ENCODE measurements at places on chromosomes 2 and 18.

DNA sequence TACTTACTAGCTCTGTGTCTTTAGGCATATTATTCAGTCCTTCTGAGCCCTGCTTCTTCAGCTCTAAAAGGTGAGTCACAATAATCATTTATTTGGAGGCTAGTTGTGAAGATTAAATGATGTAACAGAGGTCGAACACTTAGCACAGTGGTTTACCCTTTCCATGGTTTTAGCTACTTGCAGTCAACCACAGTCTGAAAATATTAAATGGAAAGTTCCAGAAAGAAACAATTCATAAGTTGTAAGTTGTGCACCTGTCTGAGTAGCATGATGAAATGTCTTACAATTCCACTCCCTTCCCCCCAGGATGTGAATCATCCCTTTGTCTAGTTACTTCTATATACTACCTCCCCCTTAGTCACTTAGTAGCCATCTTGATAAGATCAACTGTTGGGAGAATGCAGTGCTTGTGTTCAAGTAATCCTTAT is 217.6 kb upstream of the THUMPD2 start:
- DNase-seq, result no peak

GRCh38 chr18:13235421-13235831 is 16.9 kb downstream of the LDLRAD4 start:
- DNase-seq, result no peak

GRCh38 chr2:63003351-63003750 is 47.3 kb upstream of the OTX1 start:
- DNase-seq, result no peak

GRCh38 chr2:25362434-25363145 is 20.9 kb upstream of the DNMT3A start:
- DNase-seq, result no peak

DNA sequence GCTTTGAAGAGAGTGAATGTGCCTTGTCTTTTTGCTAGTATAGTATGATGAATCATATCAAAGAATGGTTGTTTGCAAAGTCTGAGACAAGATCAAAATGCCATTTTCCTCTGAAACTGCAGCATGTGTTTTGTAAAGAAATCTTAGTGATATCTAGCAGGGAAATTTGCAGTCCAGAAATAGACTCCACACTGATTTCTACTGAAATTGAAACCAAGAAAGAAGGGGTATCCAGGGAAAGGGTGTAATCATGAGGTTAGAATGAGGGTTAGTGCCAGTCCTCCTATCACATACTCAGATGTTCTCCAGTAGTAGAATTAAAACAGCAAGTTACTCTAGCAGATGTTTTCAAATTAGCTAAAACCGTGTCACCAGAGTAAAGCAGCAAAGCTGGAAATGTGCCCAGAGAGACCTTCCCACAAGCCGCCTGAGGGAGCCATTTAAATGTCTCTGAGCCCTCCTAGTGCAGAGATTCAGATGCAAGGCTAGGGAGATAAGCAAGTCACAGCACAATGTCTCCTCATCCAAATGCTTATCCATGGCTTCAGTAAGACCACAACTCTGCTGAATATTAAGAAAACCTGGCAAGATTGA is 4.9 kb downstream of the DLGAP1 start:
- DNase-seq, result no peak

DNA sequence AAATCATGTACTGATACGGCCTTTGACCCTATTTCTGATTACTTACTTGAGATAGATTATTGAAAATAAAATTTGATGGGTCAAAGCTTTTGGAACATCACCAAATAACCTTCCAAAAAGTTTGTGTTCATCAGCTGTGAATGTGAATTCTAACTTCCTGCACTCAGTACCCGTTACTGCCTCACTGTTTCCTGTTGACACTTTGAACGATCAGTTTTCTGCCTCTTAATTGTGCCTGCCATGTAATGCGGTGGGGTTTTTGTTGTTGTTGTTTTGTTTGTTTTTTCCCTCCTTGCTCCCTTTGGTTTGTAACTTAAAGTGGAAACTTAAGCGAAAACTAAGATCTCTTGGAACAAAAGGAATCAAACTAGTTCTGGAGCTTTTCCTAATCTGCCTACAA is 18.9 kb downstream of the ATG16L1 start:
- DNase-seq, result no peak

- DNase-seq, result no peak
Observed at GRCh38 chr2:172599947-172600346, 44.1 kb downstream of the PDK1 start.

- no peak for DNase-seq
Observed at GRCh38 chr2:227411990-227412350, 24.2 kb upstream of the SCYGR1 start.

DNA sequence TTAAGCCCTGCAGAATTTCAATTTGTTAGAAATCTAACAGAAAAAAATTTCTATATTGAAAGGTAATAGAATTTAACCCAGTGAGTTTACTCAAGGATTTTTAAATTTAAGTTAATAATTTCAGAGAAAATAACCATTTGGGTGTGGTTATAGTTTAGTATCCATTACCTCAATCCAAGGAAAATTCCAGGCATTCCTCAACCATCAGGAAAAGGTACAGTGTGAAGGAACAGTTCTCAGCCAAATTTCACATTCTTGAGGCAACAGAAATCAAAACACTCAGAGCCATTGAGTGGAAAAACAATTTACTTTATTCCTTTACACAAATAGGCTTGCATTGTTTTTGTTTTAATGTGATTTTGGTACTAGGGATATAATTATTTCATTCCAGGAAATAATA is 45.6 kb downstream of the ONECUT2 start:
- no peak for DNase-seq

DNA sequence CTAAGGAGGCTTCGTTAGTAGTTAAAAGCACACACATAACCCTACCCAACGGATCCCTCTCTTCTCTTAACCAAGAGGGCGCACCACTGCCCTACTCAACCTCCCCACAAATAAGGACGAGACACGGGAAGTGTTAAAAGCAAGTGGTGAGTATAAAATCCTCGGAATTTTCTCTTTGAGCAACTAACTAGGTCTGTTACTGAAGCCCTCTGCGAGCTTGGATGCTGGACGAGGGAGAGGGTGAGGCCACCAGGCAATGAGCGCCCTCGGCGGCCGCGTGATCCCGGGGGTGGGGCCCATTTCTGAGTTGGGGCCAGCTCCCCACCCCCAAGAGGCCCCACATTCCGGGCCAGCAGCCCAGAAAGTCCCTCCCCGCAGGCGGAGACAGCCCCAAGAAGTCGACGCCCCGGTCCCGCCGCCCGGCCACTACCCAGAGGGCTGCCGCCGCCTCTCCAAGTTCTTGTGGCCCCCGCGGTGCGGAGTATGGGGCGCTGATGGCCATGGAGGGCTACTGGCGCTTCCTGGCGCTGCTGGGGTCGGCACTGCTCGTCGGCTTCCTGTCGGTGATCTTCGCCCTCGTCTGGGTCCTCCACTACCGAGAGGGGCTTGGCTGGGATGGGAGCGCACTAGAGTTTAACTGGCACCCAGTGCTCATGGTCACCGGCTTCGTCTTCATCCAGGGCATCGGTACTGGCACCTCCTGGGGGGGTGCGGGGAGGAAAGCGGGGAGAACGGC is at the start of gene CYBRD1:
TSS of gene CYBRD1 (plus strand) at position 423 of the 736 bp plus-strand sequence. CDS start at position 495, 72 bp downstream.
- DNase-seq, result no peak

DNA sequence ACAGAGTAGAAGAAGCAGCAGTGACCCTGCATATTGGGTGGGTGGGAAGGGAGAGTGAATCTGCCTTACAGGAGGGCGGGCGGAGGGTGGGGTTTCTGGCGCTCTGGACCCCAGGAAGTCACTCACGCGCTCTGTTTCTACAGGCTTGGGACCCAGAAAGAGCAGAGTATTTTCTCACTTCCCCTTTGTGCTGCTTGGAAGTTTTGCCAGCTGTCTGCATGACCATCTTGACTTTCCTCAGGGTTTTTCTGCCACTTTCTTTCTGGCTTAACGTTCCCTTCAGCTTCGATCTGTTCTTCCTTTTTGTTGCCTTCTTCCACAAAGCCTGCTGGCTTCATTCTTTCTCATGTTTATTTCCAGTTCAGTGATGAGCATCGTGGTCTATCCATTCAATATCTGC is 383.1 kb downstream of the GALR1 start:
- DNase-seq, result no peak

- DNase-seq, result no peak
Observed at GRCh38 chr2:77839102-77839501, 316.9 kb upstream of the LRRTM4 start.

- no peak for DNase-seq
Observed at GRCh38 chr18:9404565-9405060, 70.0 kb downstream of the TWSG1 start.

GRCh38 chr2:3312576-3313345 is 64.9 kb downstream of the EIPR1 start:
- no peak for DNase-seq

- peak; percentile 11 for DNase-seq
Observed at GRCh38 chr2:173571021-173571821, 216.5 kb downstream of the CDCA7 start.

- no peak for DNase-seq
Observed at GRCh38 chr2:186485576-186485870, 537 bp upstream of the ZC3H15 start.

- no peak for DNase-seq
Observed at GRCh38 chr2:129712676-129712985, 266.8 kb upstream of the RAB6C start.

DNA sequence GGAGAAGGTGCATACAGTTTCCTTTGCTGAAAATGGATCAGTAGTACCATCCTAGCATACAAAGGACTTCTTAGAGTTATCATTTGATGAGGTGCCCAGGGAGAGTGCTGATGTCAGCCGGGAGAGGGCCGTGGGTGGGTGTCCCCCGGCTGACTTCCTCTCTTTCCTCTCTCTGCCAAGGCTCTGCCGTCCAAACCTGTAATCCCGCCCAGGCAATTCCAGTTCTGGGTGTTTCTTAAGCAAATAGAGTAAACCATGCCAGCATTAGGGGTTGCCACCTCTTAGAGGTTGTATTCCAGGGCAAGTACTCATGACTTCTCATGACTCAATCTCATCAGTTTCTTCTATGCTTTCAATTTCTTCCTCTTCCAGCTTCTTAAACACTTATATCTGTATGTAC is 117.2 kb downstream of the GATA6 start:
- no peak for DNase-seq

- no peak for DNase-seq
Observed at GRCh38 chr2:102014041-102014345, 22.2 kb downstream of the IL1R2 start.

- DNase-seq, result no peak
Observed at GRCh38 chr2:159151198-159152127, 135.0 kb downstream of the WDSUB1 start.

DNA sequence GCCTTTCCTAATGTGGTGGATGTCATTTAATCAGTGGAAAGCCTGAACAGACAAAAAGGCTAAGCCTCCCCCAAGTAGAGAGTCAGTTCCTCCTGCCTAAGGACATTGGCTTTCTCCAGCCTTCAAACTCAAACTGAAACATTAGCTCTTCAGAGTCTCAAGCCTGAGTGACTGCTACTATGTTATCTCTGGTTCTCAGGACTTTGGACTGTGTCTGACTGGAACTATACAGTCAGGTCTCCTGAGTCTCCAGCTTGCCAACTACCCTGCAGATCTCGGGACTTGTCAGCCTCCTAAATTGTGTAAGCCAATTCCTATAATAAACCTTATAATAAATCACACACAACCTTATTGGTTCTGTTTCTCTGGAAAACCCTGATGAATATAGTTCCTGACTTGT is 12.6 kb downstream of the HYCC2 start:
- DNase-seq, result no peak

- DNase-seq, result no peak
Observed at GRCh38 chr18:79365701-79366100, 30.0 kb upstream of the NFATC1 start.

- DNase-seq, result no peak
Observed at GRCh38 chr18:22695674-22696073, 237.5 kb upstream of the RBBP8 start.

DNA sequence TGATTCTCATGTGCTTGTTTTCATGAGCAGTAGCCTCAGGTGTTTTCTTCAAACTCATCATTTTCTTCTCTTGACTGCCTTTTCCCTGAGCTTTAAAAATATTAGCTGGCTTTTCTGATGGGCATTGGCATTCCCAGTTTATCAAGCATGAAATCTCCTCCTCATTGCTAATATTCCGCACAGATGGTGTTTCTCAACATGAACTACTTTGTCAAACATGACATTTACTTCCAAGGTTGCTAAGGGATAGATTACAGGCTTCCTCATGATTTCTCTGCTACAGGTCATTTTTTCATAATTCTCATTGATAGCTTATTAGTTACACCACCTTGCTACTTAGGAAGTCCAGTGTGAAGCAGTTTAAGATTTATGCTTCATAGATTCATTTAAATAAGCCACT is 1116.9 kb upstream of the CNTNAP5 start:
- DNase-seq, result no peak

DNA sequence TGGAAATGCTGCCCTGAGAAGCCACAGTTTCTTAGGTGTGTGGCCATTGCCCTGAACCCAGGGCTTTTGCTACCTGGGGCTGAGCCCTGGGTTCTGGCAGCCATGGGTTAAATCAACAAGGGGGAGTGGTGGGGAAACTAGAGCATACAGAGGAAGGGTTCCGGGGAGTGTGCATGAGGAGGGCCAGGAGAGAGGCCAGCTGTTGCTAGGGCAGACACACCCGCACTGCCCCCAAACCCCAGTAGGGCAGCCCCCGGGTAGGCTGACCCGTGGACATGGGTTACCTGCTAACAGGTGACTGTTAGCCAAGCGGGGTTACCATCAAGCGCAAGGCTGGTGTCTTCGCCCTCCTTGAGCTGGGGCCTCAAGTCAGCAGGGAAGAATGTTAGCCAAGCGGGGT is 14.8 kb upstream of the ARHGEF4 start:
- no peak for DNase-seq

- DNase-seq, result no peak
Observed at GRCh38 chr18:2497797-2498196, 73.5 kb downstream of the METTL4 start.

DNA sequence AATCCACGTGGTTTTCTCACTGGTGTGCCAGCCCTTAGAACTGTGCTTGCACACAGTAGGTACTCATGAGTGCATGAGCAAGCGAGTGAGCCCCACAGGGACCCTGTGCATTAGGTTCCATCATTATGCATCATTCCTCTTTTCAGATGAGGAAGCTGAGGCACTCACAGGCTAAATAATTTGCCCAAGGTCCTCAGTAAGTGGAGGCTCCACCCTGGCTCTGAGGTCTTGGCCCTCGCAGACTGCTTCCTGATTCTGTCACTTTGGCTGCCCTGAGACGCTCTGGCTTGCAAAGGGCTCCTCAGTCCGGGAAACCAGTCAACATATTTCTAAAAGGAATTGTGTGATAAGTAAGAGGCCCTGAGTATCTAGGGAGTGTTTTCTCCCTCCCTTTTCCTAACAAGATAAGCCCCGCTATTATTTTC is 71.7 kb downstream of the IL1R2 start:
- no peak for DNase-seq

DNA sequence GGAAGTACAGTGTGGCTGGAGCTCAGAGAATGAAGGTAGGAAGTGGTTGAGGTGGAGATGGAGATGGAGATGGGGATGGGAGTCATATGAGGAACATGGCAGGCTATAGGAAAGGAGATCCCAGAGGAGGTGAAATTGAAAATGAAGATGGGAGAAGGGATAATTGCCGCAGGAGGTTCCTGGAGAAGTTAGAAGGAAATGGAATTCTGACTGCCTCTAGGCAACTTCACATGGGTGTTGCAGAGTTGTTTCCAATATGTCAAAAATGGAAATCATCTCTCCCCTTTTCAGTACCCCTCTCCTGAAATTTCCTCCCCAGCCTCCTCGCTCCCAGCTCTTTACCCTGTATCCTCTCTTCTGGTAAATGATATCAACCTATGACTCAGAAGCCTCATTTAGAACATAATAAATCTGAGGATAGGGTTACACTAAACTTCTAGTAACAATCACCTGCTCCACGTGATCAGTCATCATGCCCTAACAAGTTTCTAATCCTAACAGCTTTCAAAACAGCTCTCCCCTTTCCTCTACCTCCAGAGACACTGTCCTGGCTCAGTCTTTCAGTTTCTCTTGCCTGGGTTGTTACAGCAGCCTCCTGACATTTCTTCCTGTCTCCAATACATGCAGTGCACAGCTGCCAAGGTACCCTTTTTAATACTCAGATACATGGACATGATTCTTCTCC is 201.9 kb upstream of the RBMS1 start:
- DNase-seq, result no peak
